Peyer's patch (tissue), 4 donors: ENCODE measurements at places on chromosomes 2 and 18. TPM values are rescaled to one million over a fixed set of nuclear protein-coding genes. Genes with fewer than 3 reads are reported as not detected.

Gene PSTPIP2
- 3.5 TPM for total RNA-seq

GRCh38 chr2:235614900-235615712, 121.3 kb downstream of the AGAP1 start:
- no peaks in the 10 kb centered on the region for H3K36me3 ChIP-seq
- no peak overlapping the region for H3K4me3 ChIP-seq
- no peak for DNase-seq
- H3K4me1 ChIP-seq, result no peaks in the 10 kb centered on the region

DNA sequence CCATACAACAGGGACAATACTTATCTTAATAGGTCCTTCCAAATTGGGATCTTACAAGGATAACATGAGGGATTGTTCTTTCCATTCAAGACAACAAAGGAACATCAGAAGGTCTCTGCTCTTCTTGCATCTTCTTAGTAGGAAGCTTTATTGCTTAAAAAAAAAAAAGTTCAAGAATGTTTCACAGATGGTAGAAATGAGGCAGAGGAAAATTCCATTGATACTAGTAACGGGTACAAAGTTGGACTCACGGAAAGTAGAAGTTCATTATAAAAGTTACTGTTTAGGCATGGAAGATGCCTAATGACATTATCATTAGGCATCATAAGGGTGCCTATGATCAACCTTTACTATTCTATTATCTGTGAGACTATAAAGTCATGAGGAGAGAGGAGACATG, 136.2 kb downstream of the LAMA3 start:
- H3K4me1 ChIP-seq, result no peaks in the 10 kb centered on the region
- DNase-seq, result no peak
- no peaks in the 10 kb centered on the region for H3K36me3 ChIP-seq
- no peak overlapping the region for H3K27ac ChIP-seq

DNA sequence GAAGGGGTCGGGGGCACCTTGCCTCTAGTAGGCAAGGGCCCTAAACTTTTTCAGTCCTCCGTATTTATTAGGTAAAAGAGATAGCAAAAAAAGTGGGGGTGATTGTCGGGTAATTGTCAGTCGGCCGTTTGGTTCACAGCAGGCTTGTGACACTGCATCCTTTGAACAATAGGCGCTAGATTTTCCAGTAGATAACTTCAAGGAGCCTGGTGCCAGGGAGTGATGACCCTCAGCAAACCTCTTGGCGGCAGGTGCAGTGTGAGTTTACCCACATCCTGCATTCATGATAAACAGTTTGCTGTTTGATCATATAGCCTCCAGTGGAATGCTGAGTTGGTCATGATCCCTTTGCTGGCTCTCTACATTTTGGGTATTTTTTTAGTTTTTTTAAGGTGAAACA, 22.9 kb downstream of the SERPINB8 start:
- no peak overlapping the region for H3K27ac ChIP-seq
- DNase-seq, result no peak
- no peaks in the 10 kb centered on the region for H3K4me1 ChIP-seq
- H3K36me3 ChIP-seq, result no peaks in the 10 kb centered on the region

DNA sequence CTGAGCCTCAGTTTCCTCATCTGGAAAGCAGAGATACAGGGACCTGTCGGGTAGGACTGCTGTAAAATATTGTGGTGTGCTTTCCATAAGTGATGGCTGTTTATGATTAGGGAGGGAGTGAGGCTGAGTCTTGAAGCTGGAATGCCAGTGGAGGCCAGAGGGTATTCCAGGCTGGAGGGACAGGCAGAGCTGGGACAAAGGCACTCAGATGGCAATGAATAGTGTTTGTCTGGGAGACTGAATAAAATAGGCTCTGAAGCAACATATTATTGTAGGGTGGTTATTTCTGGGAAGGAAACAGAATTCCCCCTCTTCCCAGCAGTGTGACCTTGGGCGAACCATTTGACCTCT, 120.7 kb downstream of the INHBB start:
- no peak for DNase-seq
- H3K27ac ChIP-seq, result no peak overlapping the region
- no peaks in the 10 kb centered on the region for H3K27me3 ChIP-seq
- H3K4me3 ChIP-seq, result no peak overlapping the region
- no peaks in the 10 kb centered on the region for H3K36me3 ChIP-seq
- H3K4me1 ChIP-seq, result no peaks in the 10 kb centered on the region

GRCh38 chr2:202193881-202194353, 44.5 kb downstream of the SUMO1 start:
- no peaks in the 10 kb centered on the region for H3K27me3 ChIP-seq
- no peak overlapping the region for H3K27ac ChIP-seq
- H3K4me3 ChIP-seq, result no peak overlapping the region
- H3K4me1 ChIP-seq, result no peaks in the 10 kb centered on the region
- DNase-seq, result no peak

DNA sequence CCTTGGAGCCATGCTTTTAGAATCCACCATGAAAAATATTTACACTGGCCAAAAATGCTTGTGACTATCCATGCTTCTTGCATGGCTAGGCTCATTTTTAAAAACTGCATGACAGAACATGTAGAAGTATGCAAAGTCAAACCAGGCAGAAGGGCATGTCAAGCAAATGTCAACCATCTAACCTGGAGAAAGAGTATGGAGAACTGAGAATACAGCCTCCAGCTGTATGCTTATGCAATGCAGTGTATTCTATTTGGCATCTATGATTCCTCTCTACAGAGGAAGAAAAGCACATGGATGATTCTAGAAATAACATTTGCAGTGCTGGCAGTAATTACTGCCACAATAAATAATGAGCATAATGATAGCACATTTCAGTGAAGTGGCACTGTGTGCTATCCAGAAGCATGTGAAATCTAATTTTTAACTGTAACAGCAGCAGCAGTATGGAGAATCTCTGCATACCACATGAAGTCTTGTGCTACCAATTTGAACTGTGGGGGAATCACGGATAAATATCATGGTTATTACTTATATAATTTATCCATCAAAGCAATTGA, 87.3 kb upstream of the CCDC141 start:
- no peaks in the 10 kb centered on the region for H3K27me3 ChIP-seq
- H3K4me1 ChIP-seq, result no peaks in the 10 kb centered on the region
- H3K27ac ChIP-seq, result no peak overlapping the region

Gene APCDD1
- 17.3 TPM for total RNA-seq

Gene TUBA3E
- not detected for total RNA-seq

Gene REG1B
- total RNA-seq, result 70.8 TPM

Gene ATRAID
- 88.3 TPM for total RNA-seq

Gene WIPF1
- total RNA-seq, result 20.6 TPM

Gene GULP1
- 33.6 TPM for total RNA-seq

- DNase-seq, result no peak
- no peak overlapping the region for H3K4me3 ChIP-seq
- no peaks in the 10 kb centered on the region for H3K36me3 ChIP-seq
- no peaks in the 10 kb centered on the region for H3K4me1 ChIP-seq
- no peaks in the 10 kb centered on the region for H3K27me3 ChIP-seq
Observed at GRCh38 chr2:164810843-164811242, 30.8 kb downstream of the COBLL1 start.

DNA sequence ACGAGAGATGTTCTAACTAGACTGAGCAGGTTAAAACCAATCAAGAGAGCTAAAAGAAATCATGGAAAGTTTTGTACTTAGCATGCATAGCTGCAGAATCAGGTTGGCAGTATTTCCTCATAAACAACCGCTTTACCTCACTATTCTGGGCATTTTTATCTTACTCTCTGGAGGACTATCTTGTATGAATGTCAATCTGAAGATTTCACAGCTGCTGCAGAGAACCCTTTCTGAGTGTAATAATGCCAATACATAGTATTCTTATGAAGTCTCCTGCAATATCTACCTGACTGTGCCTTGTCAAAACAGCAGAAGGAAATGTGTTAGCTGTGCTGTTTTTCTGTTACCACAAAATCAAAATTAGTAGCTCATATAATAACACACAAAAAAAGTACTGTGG, 705.9 kb upstream of the FSHR start:
- no peaks in the 10 kb centered on the region for H3K27me3 ChIP-seq
- no peaks in the 10 kb centered on the region for H3K4me1 ChIP-seq
- H3K36me3 ChIP-seq, result no peaks in the 10 kb centered on the region
- DNase-seq, result no peak
- H3K27ac ChIP-seq, result no peak overlapping the region
- no peak overlapping the region for H3K4me3 ChIP-seq

DNA sequence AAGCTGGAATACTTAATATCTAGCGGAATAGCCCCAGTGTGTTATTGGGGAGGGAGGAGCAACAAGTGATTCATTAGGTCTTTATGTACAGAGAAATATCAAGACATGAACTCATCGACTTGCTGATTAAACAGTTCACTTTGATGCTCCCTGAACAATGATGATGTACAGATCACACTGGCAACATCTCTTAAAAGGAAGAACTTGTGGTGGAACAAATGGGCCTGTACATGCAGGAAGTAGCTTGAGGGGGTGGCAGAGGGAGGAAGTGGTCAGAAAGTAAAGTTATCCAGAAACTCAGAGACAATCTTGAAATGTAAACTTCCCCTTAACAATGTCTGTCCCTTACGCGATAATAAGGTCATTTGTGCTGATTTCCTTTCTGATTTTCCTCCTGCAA, 90.5 kb downstream of the NXPH2 start:
- H3K4me3 ChIP-seq, result no peak overlapping the region
- no peaks in the 10 kb centered on the region for H3K36me3 ChIP-seq
- DNase-seq, result no peak
- H3K27ac ChIP-seq, result no peak overlapping the region

- peak overlapping the region; percentile 44 for H3K27ac ChIP-seq
- H3K36me3 ChIP-seq, result no peaks in the 10 kb centered on the region
- H3K27me3 ChIP-seq, result no peaks in the 10 kb centered on the region
- no peaks in the 10 kb centered on the region for H3K4me1 ChIP-seq
Observed at GRCh38 chr2:23531280-23531679, 146.3 kb downstream of the KLHL29 start.

Gene ASAP2
- total RNA-seq, result 33.0 TPM

DNA sequence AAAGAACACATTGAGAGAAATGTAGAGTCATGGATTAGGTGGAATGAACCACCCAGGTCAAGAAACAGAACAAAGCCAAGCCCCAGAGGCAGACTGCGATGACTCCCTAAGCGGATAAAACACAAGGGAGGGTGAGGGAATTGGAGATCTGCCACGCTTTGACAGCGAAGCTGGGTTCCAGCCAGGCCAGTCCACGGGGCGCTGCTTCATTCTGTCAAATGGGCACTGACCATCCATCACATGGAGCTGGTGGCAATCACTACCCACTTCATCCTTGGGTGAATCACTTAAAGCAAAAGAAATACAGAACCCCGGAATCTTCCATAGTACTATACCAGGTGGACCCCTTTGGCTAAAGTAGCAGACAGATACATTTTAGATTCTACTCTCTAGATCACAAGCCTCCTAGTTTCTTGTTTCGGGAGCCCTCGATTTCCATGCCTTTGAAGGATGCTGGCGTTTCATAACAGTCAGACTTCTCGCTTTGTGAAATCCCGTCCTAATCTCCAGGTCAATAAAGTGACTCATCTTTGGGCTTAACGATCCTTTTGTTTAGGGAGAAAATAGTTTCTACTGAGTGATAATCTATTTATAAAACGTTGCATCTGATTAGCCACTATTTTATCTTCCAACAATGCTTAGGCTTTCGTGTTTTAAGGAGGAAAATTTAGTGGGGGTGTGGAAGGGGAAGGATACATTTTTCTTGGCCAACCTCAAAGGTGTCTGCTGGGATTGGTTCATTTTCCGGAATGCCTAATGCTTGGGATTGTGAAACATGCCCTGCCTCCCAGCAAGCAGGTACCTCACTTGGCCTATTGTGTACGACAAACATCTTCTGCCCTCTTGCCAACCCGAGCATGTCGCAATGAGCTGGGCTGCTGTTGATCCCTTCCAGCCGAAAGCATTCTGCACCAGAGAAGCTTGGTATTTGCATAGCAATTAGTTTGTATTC, 44.1 kb upstream of the HDAC4 start:
- no peak for DNase-seq
- H3K27me3 ChIP-seq, result no peaks in the 10 kb centered on the region
- no peak overlapping the region for H3K27ac ChIP-seq

DNA sequence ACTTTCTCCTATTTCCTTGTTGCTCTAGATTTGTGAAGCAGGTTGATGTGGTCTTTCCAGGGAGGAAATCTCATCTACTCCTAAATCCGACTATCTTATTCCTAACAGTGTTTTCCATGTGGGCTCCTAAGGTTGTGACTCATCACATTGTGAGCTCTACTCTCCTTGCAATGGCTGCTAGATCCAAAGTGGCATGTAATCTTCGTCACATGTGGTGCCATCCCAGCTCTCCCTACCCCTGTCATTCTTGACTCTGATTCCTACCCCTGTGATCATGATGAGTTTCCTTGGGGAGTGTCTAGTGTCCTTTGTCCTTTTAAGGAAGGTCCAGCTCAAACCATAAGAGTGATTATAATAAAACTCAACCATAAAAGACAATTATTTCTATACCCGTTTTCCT, 47.3 kb upstream of the GULP1 start:
- H3K27me3 ChIP-seq, result no peaks in the 10 kb centered on the region
- no peaks in the 10 kb centered on the region for H3K36me3 ChIP-seq
- H3K4me1 ChIP-seq, result no peaks in the 10 kb centered on the region
- no peak overlapping the region for H3K4me3 ChIP-seq

DNA sequence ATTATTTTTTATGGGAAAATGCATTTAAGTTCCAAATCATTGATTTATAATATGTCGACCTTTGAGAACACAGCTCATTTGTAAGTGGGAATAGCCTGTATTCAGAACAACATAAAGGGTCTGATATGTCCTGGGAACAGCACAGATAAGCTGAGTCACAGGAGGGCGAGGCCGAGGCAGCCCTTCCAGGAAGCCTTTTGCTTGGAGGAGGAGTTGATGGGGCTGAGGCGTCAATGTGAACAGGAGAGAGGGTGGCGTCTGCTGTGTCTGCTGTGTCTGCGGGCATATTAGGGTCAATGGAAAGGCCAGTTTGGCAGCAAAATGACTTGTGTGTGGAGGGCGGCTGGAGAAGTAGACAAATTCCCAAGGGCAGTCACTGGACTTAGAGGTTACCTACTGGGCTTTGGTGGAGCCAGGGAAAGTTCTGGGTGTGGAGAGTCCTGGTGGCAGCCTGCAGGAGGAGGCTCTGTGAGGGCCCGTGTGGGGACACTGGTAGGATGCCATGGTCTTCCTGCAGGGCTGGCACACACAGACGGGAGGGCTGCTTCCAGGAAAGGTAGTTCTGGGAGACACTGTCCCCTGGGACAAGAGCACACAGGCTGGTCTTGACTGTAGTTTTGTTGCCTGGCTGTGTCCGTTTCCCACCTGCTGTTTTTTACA, 128.1 kb downstream of the GLI2 start:
- peak; percentile 35 for DNase-seq
- H3K4me1 ChIP-seq, result no peaks in the 10 kb centered on the region
- H3K27me3 ChIP-seq, result no peaks in the 10 kb centered on the region
- no peak overlapping the region for H3K27ac ChIP-seq
